ENCODE measurements at places on chromosomes 13 and 19.
A peak's percentile ranks its signal among the peaks of the same experiment; 100 is the strongest.

GRCh38 chr19:52648336-52649016, 10.3 kb upstream of the ZNF83 start:
- no peaks in the 10 kb centered on the region for H3K4me1 ChIP-seq
- no peak overlapping the region for H3K4me3 ChIP-seq
- no peaks in the 10 kb centered on the region for H3K27me3 ChIP-seq
- no peak for DNase-seq

DNA sequence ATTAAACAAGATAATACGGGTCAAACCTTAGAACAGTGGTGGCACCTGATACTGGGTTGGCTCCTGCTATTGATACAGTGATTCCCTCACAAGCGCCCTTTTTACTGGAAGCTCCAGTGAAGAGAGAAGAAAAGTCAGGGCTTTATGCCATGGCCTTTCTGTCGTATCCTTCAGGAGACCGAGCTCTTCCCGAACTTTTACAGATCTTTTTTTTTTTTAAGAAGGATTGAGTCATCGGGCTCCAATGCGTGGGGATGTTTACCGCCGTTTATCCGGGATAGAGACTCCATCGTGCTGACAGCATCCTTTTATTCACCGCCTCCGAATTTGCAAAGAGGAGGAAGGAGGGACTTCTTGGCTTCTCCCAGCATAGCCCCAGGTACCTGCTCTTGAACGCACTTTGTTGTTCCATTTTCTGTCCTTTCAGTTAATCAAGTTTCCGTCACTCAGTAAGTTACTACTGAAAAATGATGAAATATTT, 574 bp downstream of the ZNF227 start:
- peaks cover 20% of the 10 kb centered on the region for H3K36me3 ChIP-seq
- no peak for DNase-seq
- H3K4me1 ChIP-seq: peaks cover 8% of the 10 kb centered on the region
- peak overlapping the region; percentile 88 for H3K4me3 ChIP-seq
- peak overlapping the region; percentile 68 for H3K27ac ChIP-seq

- peaks cover 16% of the 10 kb centered on the region for H3K27me3 ChIP-seq
- H3K36me3 ChIP-seq: no peaks in the 10 kb centered on the region
- no peak for DNase-seq
- H3K4me3 ChIP-seq: no peak overlapping the region
- H3K4me1 ChIP-seq: peaks cover 22% of the 10 kb centered on the region
- no peak overlapping the region for H3K27ac ChIP-seq
These were observed 527 bp downstream of the KLK6 start for GRCh38 chr19:50968716-50969412.

GRCh38 chr19:20858861-20859260, 64.2 kb upstream of the ZNF85 start:
- H3K27ac ChIP-seq: 0 out of 2 replicates have a peak overlapping the region, but pooled peaks have one; percentile 4
- H3K4me3 ChIP-seq: peak overlapping the region; percentile 35
- DNase-seq: peak; percentile 19
- H3K27me3 ChIP-seq: peaks cover 10% of the 10 kb centered on the region
- peaks cover 13% of the 10 kb centered on the region for H3K4me1 ChIP-seq
- peaks cover 33% of the 10 kb centered on the region for H3K36me3 ChIP-seq

- DNase-seq: no peak
- H3K4me1 ChIP-seq: no peaks in the 10 kb centered on the region
- H3K36me3 ChIP-seq: no peaks in the 10 kb centered on the region
- no peak overlapping the region for H3K27ac ChIP-seq
- no peaks in the 10 kb centered on the region for H3K27me3 ChIP-seq
These were observed 855.6 kb downstream of the EFNB2 start for GRCh38 chr13:105679838-105680237.

DNA sequence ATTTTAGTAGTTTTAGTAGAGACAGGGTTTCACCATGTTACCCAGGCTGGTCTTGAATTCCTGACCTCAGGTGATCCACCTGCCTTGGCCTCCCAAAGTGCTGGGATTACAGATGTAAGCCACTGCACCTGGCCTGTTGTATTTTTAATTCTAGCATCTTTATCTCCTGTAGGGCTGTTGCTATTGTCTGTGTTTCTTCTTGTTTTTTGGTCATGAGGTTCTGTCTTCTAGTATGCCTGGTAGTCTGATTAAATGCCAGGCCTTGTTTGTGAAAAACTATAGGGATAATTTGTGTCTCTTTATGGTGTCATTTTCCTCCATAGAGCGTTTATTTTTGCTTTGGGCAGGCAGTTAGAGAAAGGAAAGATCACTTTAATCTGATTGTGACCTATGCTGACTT, 3.1 kb downstream of the ARHGEF18 start:
- no peak overlapping the region for H3K4me3 ChIP-seq
- H3K27me3 ChIP-seq: peaks cover 13% of the 10 kb centered on the region
- H3K36me3 ChIP-seq: peaks cover 6% of the 10 kb centered on the region
- no peak for DNase-seq

DNA sequence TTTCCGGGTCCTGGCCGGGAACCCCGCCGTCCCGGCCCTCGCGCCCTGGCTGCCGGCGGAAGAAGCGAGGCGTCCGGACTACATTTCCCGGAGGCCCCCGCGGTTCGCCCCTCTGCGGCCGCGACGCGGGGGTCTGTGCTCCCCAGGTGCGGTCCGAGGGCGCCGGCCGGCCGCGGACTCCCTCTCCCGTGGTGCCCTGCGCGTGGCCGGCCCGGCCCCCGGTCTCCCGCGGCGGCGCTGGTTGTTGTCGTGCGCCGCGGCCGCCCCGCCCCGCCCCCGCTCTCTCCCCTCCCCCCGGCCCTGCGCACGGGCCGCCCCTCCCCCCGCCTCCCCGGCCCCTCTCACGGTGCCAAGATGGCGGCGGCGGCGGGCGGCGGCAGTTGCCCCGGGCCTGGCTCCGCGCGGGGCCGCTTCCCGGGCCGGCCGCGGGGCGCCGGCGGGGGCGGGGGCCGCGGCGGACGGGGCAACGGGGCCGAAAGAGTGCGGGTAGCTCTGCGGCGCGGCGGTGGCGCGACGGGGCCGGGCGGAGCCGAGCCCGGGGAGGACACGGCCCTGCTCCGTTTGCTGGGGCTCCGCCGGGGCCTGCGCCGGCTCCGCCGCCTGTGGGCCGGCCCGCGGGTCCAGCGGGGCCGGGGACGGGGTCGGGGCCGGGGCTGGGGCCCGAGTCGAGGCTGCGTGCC, at the start of gene KMT2B:
KMT2B (plus strand) TSS at position 339 of the 680 bp plus-strand sequence; CDS start at position 355, 16 bp downstream.
- H3K27me3 ChIP-seq: no peaks in the 10 kb centered on the region
- H3K36me3 ChIP-seq: peaks cover 9% of the 10 kb centered on the region
- peak; percentile 97 for DNase-seq
- peaks cover 37% of the 10 kb centered on the region for H3K4me1 ChIP-seq
- H3K4me3 ChIP-seq: peak within 1 kb of the TSS; percentile 83

GRCh38 chr19:18541258-18541991, 1.9 kb downstream of the FKBP8 start:
- H3K4me3 ChIP-seq: no peak overlapping the region
- peaks cover 16% of the 10 kb centered on the region for H3K4me1 ChIP-seq
- no peaks in the 10 kb centered on the region for H3K27me3 ChIP-seq
- peaks cover 34% of the 10 kb centered on the region for H3K36me3 ChIP-seq
- DNase-seq: no peak

DNA sequence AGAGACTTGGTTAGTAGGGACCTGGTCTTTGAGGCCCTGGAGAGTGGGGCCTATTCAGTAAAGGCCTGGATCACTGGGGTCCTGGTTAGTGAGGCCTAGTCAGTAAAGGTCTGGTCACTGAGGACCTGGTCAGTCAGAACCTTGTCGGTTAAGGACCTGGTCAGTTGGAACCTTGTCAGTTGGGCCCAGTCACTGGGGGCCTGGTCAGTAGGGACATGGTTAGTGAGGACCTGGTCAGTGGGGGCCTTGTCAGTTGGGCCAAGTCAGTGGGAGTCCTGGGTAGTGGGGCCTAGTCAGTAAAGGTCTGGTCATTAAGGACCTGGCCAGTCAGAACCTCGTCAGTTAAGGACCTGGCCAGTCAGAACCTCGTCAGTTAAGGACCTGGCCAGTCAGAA, 43.2 kb upstream of the TPM4 start:
- no peak overlapping the region for H3K4me3 ChIP-seq
- no peak for DNase-seq
- H3K36me3 ChIP-seq: no peaks in the 10 kb centered on the region
- no peaks in the 10 kb centered on the region for H3K27me3 ChIP-seq

DNA sequence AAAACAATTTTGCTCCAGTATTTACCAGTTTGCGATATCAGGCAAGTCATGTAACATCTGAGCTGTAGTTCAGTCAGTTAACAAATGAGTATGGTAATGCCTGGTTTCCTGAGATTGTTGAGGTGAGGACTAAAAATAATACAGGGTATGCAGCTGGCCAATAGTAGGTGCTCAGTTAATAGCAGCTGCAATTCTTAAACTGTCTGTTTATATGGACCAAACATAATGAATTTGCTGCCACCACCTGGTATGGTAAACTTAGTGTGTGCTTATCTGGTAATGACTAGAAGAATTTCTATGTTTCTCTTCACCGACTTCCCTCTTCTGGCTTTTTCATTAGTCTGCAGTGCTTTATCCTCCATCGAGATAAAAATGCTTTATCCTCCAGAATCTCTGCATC, 9.1 kb downstream of the ZMYM2 start:
- no peaks in the 10 kb centered on the region for H3K27me3 ChIP-seq
- H3K36me3 ChIP-seq: peaks cover 31% of the 10 kb centered on the region
- H3K4me3 ChIP-seq: no peak overlapping the region
- peaks cover 15% of the 10 kb centered on the region for H3K4me1 ChIP-seq
- no peak overlapping the region for H3K27ac ChIP-seq

- H3K27ac ChIP-seq: no peak overlapping the region
- no peak overlapping the region for H3K4me3 ChIP-seq
- no peak for DNase-seq
- no peaks in the 10 kb centered on the region for H3K36me3 ChIP-seq
These were observed 257.8 kb upstream of the IPO5 start for GRCh38 chr13:97695684-97696083.

DNA sequence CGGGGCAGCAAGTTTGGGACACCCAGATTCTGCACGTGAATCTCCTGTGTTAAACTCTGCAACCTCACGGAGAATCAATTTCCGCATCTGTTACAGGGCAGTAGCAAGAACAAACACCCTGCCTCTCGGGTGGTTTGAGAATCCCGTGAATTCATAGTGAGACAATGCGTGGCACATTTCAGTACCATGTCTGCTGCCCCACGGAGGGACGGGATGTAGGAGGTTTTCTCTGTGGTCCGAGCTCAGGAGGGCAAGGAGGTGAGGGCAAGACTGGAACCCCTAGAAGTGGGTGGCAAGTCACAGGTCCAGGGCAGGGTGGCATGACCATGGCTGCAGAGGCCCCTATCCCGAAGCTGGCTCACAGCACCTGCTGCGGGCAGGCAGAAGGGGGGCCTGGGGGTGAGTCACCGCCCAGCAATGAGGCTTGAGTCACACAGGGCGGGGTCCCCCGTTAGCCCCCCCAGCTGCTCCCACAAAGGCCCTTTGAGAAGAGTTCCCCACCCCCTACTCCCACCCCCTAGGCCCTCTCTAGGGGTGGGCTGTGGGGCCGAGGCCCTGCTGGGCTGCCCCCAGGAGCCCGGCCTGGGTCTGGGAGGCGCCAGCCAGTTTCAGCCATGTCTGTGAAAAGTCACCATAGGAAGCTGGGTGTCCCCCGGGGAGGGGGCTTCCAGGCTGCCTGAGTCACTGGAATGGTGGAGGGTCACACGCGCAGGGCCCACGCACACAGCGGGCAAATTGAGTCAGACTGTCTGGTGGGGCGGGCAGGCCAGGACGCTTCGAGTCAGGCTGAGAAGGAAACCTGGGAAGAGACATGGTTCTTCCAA, 25.8 kb upstream of the NANOS3 start:
- H3K27ac ChIP-seq: peak overlapping the region; percentile 91
- H3K4me3 ChIP-seq: peak overlapping the region; percentile 60
- DNase-seq: no peak
- no peaks in the 10 kb centered on the region for H3K36me3 ChIP-seq
- H3K27me3 ChIP-seq: no peaks in the 10 kb centered on the region
- peaks cover 23% of the 10 kb centered on the region for H3K4me1 ChIP-seq

DNA sequence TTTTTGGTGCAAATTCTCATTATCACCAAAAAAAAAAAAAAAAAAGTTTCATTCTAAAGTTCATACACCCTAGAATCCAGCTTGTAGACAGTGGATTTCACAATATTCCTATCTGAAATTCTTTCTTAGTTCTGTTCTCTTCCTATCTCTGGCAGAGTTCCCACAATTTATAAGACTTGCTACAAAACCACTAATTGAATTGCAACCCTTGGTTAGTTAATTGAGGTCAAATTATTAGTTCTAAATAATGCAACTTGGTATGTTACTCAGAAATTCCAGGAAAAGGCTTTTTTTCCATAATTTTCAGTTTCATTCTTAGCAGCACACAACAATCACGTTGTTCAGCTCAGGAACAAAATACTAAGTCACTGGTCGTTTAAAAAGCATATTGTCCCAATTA, 58.5 kb downstream of the SPATA13 start:
- DNase-seq: no peak
- H3K4me1 ChIP-seq: peaks cover 45% of the 10 kb centered on the region

- no peak overlapping the region for H3K4me3 ChIP-seq
- no peaks in the 10 kb centered on the region for H3K27me3 ChIP-seq
- H3K27ac ChIP-seq: no peak overlapping the region
- peaks cover 6% of the 10 kb centered on the region for H3K4me1 ChIP-seq
- H3K36me3 ChIP-seq: no peaks in the 10 kb centered on the region
These were observed 583.6 kb downstream of the OLFM4 start for GRCh38 chr13:53612200-53612599.

DNA sequence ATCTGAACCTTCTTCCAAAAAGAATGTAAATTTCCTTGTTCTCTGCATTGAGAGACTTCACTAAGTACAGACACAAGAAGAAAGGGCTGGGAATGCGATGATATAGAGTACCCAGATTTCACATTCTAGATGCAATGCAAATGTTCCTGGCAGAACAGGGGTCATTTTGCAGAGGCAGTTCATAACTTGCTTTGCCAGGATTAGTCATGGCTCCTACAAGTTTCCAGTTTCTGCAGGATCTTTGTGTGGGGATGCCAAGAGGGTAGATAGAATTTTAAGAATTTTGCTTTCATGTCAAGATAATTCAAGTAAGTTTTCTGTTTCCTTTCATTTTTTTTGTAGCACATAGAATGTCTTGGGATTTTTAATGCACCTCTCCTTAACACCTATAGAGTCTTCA, 181.2 kb downstream of the FGF9 start:
- no peak overlapping the region for H3K4me3 ChIP-seq
- no peaks in the 10 kb centered on the region for H3K36me3 ChIP-seq
- DNase-seq: no peak
- no peaks in the 10 kb centered on the region for H3K27me3 ChIP-seq
- peaks cover 18% of the 10 kb centered on the region for H3K4me1 ChIP-seq
